ENCODE measurements at places on chromosomes 12 and 14.

DNA sequence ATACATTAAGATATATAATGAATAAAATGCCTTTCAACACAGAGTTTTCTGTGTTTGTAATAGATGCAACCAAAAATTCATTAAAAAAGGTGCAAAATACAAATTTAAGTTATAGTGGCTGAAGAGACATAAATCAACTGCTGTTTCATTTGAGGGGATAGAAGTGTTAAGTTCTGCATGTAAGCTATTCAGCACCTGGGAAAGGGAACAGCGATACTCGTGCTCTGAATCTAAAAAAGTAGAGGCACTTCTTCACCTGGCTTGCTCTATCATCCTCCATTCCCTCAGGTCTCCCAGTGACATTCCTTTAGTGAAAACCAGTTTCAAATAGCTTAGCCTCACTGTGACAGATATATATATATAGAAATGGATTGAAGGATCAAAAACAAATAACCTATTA is 222.6 kb downstream of the ACSS3 start:
- DNase-seq, result peak; percentile 73

DNA sequence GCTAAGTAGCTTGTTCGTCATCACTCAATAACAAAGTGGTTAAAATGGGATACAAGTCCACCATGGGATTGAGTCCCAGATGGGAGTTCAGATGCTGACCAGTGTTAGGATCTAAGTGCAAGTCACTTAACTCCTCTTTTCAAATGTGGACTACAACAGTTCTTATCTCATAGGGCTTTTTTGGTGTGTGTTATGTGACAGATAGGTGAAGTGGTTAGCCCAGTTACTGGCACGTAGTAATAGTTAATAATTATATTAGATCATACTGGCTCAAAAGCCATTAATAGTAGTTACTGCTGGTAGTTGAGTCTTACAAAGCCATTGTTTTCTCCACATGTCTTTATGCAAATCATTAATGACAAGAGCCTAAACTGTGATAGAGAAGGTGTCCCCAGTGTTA is 73.2 kb downstream of the RCOR1 start:
- no peak for DNase-seq

GRCh38 chr14:102262929-102263462 is 42.0 kb downstream of the MOK start:
- peak; percentile 65 for DNase-seq

GRCh38 chr14:68404652-68405183 is 388.1 kb downstream of the ZFP36L1 start:
- DNase-seq, result no peak

- no peak for DNase-seq
Measured at GRCh38 chr12:59823567-59823966, 227.7 kb downstream of the SLC16A7 start.

GRCh38 chr12:44159216-44159615 is 323.3 kb downstream of the TMEM117 start:
- DNase-seq, result no peak

- peak; percentile 45 for DNase-seq
Measured at GRCh38 chr14:93712079-93712837, 76.0 kb downstream of the PRIMA1 start.

- no peak for DNase-seq
Measured at GRCh38 chr12:96698521-96698920, 208.5 kb upstream of the NEDD1 start.

DNA sequence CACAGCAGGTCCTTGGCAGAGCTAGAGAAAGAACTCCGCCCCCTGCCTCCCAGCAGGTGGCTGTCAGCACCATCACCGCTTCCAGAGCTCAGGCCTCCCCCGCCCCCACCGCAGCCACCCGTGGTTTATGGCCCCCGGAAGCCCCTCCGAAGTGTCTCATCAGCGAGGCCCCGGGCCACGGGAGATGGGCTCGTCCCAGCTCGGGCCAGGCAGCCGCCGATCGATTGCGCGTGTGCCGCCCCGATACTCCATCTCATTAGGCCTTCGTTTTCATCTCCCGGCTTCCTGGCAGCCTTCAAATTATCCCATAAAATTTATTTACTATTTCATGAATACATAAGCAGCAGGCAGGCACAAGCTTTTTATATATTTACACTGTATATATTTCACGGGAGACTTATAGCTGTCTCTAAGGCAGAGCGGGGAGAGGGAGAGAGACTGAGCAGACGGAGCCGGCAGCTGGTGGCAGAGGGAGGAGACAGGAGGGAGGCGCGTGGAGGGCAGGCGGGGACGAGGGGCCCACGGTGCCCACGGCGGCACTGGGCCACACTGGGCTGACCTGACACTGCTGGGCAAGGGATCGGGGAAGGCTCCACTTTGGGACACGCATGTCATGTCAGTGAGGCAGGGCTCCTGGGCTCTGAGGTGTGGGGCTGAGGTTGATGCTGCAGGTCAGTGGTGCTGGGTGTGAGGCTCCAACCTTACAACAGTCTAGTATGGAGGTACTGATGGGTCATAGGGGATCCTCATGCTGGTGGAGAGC is 241.2 kb downstream of the RBM19 start:
- no peak for DNase-seq

DNA sequence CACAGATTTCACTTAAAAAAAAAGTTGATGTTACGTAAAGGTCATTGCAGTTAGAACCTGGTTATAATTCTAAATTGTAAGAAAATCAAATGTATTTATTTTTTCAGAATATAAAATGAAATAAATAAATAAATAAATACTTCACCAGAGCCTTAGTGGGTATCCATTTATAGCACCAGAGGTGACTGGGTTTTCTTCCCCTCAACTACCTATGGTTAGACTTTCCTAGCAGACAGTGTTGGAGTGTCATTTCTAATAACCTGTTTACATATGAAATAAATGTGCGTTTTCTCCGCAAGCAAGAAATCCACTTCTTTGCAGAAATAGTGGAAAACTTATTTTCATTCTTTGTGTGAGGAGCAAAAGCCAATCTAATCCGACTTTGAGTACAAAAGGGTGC is 3.3 kb upstream of the MYF5 start:
- DNase-seq, result no peak

- no peak for DNase-seq
Measured at GRCh38 chr14:62329427-62329826, 567.2 kb downstream of the SNAPC1 start.

DNA sequence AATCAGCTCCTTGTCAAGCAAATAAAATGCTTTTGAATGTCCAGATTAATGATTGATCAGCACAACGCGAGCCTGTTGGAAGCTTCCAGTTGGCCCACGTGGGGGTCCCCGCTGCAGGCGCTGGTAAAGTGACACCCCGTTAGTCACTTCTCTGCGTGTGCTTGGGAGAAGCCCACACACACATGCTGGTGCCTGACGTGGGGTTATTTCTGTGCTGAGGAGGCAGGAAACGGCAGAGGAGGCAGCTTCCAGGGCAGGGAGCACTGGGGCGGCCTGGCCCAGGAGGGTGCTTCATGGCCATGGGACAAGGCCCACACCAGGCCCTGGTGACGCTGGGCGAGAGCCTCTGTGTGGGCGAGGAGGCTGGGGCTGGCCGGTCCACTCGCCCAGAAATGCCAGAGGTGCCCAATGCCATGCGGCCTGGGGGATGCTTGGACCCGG is 101.5 kb downstream of the KIF26A start:
- peak; percentile 26 for DNase-seq

DNA sequence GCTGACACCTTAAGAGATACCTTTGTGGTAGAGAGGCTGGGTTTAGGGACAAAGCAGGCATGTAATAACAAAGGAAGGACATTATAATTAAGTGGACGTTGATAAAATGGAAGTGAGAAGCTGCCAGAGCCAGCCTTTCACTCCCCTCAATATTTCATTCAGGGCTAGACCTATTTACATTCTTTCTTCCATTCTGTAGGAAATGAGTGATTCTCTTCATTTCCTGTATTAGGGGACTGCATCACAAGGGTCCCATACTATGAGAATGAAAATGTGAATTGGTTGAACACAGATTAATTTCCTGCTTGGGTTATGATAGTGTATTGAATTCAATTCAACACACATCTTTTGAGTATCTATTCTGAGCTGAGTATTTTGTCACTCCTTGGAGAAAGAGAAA is 143.0 kb downstream of the OTOGL start:
- no peak for DNase-seq

DNA sequence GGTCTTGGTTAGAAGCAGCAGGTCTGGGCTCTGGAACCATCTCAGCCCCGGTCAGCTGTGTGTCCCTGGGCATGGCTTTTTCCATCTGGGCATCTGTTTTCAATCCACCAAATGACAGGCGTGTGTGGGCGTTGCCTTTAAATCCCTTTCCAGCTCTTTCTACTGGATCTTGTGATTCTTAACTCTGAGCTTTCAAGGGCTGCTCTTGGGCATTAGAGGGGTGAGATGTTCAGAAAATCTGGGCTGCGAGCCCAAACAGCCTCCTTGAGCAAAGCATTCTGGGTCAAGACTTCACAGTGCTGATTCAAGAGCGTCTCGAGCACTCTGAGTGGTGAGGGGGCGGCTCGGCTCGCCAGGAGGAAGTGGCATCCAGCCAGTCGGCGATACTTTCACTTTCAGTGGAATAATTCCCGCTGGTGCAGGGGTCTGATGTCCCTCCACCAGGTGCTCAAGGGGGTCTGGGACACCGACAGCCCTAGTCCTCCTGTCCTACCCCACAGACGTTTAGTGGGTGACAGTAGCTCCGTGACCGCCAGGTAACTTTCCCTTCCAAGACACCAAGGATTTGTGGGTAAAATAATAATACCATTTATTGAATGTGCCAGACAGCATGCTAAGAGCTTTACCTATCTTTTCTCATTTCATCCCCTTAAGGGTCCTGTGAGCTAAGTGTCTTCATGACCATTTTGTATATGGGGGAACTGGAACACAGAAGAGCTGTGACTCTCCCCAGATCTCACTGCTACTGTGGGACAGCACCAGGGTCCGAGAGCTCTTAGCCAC is 114.0 kb downstream of the PLXNC1 start:
- peak; percentile 46 for DNase-seq

GRCh38 chr12:89269174-89269573 is 83.1 kb downstream of the DUSP6 start:
- no peak for DNase-seq

DNA sequence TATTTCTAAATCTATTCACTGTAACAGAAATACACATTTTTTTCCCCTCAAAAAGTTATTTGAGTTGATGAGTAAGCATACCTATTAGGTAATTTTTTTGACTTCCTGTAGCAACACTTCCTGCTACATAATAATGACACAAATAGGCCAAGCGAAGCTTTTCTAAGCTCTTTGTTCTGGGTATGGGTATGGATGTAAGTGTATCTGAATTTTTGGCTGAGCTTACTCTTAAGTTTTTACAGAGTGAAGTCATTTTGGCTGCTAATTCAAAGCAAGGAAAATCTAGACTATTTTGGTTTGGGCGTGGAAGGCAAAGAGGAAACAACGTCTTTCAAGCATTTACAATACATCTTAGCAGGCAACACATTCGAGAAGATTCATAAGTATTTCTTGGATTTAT is 1206.0 kb upstream of the FLRT2 start:
- no peak for DNase-seq

DNA sequence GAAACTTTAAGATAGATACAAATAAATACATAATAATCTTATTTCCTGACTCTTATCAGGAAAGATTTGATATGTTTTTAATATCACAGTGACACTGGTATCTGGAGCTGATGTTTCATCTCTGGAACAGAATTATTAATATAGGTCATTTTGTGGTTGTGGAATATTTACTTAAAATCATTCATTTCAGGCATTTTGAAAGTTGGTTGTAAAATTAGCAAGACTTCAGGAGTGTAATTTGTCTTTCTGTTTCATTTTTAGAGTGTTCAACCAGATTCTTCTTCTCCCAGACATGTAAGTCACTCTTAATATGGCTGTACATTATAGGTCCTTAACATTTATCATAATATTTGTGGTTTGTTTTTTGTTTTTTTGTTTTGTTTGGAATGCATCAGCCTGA is 115.7 kb downstream of the PCNX1 start:
- DNase-seq, result no peak

DNA sequence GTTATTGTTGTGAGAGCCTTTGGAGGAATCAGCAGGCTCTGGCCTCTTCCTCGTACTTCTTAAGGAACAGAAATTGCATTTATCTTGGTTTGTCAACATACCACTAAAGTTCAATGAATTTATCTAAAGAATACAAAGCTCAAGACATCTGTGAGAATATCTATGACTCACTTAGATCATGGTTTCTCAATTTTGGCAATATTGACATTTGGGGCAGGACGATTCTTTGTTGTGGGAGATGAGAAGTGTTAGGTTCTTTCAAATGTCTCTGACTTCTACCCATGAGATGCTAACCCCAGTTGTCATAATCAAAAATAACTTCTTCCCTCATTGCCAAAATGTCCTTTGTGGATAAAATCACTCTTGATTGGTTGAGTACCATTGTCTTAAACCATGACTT is 1190.3 kb downstream of the GALC start:
- no peak for DNase-seq

- no peak for DNase-seq
Measured at GRCh38 chr14:52286661-52287649, 19.5 kb downstream of the PTGDR start.

GRCh38 chr14:24362241-24362960 is 5.6 kb upstream of the NFATC4 start:
- peak; percentile 14 for DNase-seq

GRCh38 chr12:633731-634130 is 29.5 kb downstream of the NINJ2 start:
- peak; percentile 23 for DNase-seq

GRCh38 chr12:39145175-39145999 is 240.0 kb upstream of the CPNE8 start:
- DNase-seq, result peak; percentile 96

- DNase-seq, result peak; percentile 51
Measured at GRCh38 chr14:32724867-32725471, 213.7 kb upstream of the NPAS3 start.

DNA sequence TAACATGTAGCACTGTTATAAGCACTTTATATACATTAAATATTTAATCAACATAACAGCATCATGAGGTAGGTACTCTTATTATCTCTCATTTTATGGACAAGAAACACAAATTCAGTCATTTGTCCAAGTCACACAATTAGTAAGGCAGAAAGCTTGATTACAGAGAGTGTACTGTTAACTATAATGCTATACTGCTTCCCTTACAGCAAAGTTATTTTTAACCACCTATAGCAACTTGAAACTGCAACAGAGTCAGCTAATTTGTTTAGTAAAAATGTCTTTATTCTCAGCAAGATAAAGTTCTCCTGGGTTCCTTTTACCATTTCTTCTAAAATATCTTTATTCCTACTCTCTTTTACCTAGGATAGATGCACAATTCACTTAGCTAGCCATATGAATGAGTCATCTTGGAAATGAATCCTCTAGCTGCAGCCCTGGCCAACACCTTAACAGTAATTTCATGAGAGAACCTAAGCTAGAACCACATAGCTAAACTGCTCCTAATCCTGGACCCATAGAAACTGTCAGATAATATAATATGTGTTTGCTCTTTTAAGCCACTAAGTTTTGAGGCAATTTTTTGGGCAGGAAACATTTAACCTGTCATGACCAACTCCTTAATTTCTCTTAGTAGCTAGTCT is 90.2 kb upstream of the HECTD1 start:
- DNase-seq, result no peak

GRCh38 chr14:100285021-100285912 is 21.0 kb downstream of the SLC25A29 start:
- DNase-seq, result peak; percentile 91

Measured in endodermal cell (in vitro differentiated cells).